Activated CD4-positive, alpha-beta T cell treated with anti-CD3 and anti-CD28 coated beads, Interleukin-2, amount 10 ng/mL, durations not matched to agents 7 days and 5 days (primary cell): ENCODE measurements at places on chromosomes 1 and 21. TPM values are rescaled to one million over a fixed set of nuclear protein-coding genes. Genes with fewer than 3 reads are reported as not detected.

- no peak for DNase-seq
- H3K4me1 ChIP-seq, result no peaks in the 10 kb centered on the region
- H3K27me3 ChIP-seq, result peaks cover 4% of the 10 kb centered on the region
- no peaks in the 10 kb centered on the region for H3K36me3 ChIP-seq
Observed at GRCh38 chr1:94305704-94306103, 68.3 kb upstream of the ARHGAP29 start.

DNA sequence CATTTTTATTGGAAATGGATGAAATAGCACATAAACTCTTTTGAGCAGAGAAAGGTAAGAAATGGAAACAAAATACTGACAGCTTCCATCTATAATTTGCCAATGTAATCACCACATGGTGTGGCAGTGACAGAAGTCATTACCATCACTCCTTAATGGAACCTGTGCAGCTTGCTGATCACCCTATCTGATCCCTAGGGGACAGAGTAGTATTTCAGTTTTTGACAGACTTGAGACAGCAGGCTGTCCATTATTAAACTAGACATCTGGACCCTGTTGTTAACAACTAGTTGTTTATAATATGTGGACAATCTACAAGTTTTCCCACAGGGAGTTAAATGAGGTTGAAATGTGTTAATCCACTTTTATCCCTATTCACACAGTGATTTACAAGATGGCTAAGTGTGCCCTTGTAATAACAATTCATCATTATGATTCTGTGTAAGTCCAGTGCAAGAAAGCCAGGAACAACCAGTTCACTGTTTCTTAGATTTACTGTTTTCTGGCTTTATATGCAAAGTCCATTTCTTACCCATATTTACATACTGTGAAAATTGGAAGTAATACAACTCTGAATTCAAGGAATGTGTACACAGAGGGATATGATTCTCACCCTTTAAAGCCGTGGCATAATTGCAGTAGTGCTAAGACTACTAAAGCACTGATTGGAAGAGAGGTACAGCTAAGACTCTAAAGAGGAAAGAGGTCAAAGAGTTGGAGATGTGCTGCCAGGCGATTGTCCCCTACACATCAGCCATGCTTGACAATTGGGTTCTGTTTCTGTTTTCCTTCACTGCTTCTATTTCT is 9.1 kb downstream of the KCNT2 start:
- H3K4me1 ChIP-seq, result no peaks in the 10 kb centered on the region
- H3K4me3 ChIP-seq, result no peak overlapping the region
- H3K36me3 ChIP-seq, result no peaks in the 10 kb centered on the region
- no peaks in the 10 kb centered on the region for H3K27me3 ChIP-seq

DNA sequence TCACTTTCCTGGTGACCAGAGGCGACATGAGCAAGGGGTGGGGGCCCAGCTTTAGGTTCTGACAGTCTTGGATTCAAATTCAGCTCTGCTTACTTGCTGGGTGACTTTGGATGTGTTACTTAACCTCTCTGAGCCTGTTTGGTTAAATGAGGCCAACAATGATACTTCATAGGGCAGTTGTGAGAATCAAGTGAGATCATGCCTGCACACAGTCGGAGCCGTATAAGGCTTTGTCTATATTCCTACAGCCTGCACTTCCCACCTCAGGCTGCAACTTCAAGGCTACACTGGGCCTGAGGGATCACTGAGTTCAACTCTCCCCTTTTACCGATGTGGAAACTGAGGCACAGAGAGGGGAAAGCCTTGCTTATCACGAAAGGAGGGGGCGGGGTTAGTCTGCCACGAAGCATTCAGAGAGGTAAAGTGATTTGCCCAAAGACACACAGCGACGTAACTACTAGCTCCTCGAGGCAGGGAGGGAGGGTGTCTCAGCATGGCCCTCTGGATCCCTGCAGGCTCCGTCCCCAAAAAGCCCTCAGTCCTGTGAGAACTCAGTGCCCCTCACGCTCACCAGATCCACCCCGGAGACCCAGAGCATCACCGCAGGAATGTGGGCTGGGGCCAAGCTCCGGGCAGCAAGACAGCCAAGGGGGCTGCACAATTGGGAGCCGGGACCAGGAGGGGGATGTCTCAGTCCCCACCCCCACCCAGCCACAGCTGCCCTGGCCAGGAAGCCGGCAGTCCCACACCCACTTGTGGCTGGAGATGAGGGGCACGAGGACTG is 25.0 kb downstream of the SDC3 start:
- H3K4me1 ChIP-seq, result no peaks in the 10 kb centered on the region
- DNase-seq, result no peak
- no peaks in the 10 kb centered on the region for H3K36me3 ChIP-seq
- H3K27ac ChIP-seq, result no peak overlapping the region
- peaks cover 18% of the 10 kb centered on the region for H3K27me3 ChIP-seq
- no peak overlapping the region for H3K4me3 ChIP-seq

GRCh38 chr1:92291372-92291999 is 7.3 kb downstream of the GLMN start:
- no peak overlapping the region for H3K4me3 ChIP-seq
- H3K27ac ChIP-seq, result no peak overlapping the region
- H3K4me1 ChIP-seq, result peaks cover 22% of the 10 kb centered on the region
- H3K36me3 ChIP-seq, result peaks cover 49% of the 10 kb centered on the region
- no peaks in the 10 kb centered on the region for H3K27me3 ChIP-seq

DNA sequence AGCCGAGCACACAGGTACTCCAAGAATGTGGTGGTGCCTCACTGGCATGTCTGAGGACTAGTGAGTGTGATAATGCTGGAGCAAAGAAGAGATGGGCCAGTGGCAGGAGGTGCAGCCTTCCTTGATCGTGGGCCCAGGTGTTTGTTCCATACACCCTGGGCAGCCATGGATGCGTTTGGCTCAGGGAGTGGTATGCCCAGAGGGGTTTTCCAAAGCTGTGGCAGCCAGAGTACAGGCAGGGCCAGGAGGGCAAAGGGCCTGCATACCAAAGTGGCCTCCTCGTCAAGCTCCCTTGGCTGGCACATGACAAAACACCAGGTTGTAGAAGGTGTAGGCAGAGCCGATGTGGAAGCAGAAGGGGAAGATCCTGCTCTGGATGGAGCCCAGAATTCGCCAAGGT is 19.0 kb downstream of the PARS2 start:
- H3K27ac ChIP-seq, result no peak overlapping the region
- DNase-seq, result no peak
- H3K4me3 ChIP-seq, result no peak overlapping the region
- no peaks in the 10 kb centered on the region for H3K27me3 ChIP-seq

DNA sequence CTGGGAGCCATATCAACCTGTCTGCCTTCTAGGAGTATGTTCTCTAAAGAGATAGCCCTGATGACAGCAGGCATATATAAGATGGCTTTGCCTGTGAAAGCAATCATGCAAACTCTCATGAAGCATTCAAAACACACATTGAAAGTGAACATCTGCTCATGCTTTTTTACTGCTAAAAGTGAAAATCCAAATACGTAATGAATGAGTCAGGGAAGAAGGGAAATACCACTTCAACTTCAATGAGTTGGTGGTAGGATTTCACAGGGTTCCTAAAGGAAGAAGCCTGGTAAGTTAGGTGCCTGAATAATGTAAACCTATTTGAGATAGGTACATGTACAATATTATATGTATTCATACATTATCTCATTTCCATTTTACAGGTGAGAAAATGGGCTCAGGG is 50.5 kb upstream of the SLFNL1 start:
- H3K4me3 ChIP-seq, result no peak overlapping the region
- no peak for DNase-seq
- no peak overlapping the region for H3K27ac ChIP-seq
- no peaks in the 10 kb centered on the region for H3K4me1 ChIP-seq
- H3K36me3 ChIP-seq, result peaks cover 13% of the 10 kb centered on the region

GRCh38 chr1:148160343-148161052 is 8.4 kb upstream of the NBPF11 start:
- H3K27ac ChIP-seq, result no peak overlapping the region
- no peak overlapping the region for H3K4me3 ChIP-seq
- H3K36me3 ChIP-seq, result no peaks in the 10 kb centered on the region
- H3K4me1 ChIP-seq, result peaks cover 10% of the 10 kb centered on the region
- H3K27me3 ChIP-seq, result peaks cover 25% of the 10 kb centered on the region
- no peak for DNase-seq

- H3K27ac ChIP-seq, result peak overlapping the region; percentile 85
- H3K4me3 ChIP-seq, result peak overlapping the region; percentile 77
- peak; percentile 74 for DNase-seq
- no peaks in the 10 kb centered on the region for H3K36me3 ChIP-seq
- peaks cover 12% of the 10 kb centered on the region for H3K27me3 ChIP-seq
Observed at GRCh38 chr1:178726087-178726517, 1.1 kb downstream of the RALGPS2 start.

- peak overlapping the region; percentile 76 for H3K27ac ChIP-seq
- no peaks in the 10 kb centered on the region for H3K27me3 ChIP-seq
- peaks cover 17% of the 10 kb centered on the region for H3K36me3 ChIP-seq
- DNase-seq, result no peak
- H3K4me3 ChIP-seq, result no peak overlapping the region
Observed at GRCh38 chr1:92989253-92989652, 28.0 kb upstream of the DIPK1A start.

DNA sequence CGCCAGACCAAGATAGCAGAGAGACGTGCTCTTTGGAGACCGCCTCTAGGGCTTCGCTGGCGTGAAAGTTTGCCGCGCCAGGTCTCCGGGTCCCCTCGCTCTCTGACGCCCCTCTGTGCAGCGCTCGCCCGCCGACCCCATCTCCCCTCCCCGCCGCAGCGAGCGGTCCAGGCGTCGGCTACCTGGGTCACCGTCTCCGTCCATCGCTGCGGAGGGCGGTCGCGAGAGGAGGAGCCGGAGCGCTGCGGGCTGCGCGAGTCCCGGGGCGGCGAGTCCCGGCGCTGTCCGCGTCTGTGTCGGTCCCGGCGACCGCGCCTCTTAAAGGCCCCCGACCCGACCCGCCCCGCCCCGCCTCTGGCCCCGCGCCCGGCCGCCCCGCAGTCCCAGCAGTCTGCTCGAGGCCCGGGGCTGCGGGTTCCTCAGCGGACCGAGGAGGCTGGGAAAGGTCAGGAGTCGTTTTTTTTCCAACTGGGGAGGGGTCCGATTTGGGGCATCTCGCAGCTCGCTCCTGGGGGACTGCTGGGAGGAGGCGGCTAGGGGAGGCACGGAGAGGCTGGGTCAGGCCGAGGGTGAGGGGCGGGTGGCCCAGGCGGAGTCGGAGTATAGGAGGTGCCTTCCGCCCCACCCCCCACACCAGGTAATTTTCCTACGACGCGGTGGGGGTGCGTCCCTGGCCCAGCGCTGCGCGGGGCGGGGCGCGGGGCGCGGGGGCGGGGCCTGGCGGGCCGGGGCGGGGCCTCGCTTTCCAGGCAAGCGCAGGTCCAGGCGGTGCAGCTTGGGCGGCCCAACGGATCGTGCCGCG is at the start of the genes FBXO2 and FBXO44:
TSS of gene FBXO2 (minus strand) at position 293 of the 802 bp plus-strand sequence. CDS start at position 204, 89 bp downstream.
TSS of gene FBXO44 (plus strand) at position 741 of the 802 bp plus-strand sequence. CDS start 959 bp downstream, outside the sequence.
- H3K4me3 ChIP-seq, result peak within 1 kb of the TSS; percentile 72
- H3K4me1 ChIP-seq, result peaks cover 27% of the 10 kb centered on the region
- peaks cover 14% of the 10 kb centered on the region for H3K27me3 ChIP-seq
- H3K36me3 ChIP-seq, result peaks cover 14% of the 10 kb centered on the region
- DNase-seq, result peak; percentile 69

- no peaks in the 10 kb centered on the region for H3K27me3 ChIP-seq
- H3K4me1 ChIP-seq, result peaks cover 2% of the 10 kb centered on the region
- peaks cover 25% of the 10 kb centered on the region for H3K36me3 ChIP-seq
- no peak overlapping the region for H3K27ac ChIP-seq
- H3K4me3 ChIP-seq, result no peak overlapping the region
Observed at GRCh38 chr1:27755286-27755685, 17.7 kb upstream of the STX12 start.

DNA sequence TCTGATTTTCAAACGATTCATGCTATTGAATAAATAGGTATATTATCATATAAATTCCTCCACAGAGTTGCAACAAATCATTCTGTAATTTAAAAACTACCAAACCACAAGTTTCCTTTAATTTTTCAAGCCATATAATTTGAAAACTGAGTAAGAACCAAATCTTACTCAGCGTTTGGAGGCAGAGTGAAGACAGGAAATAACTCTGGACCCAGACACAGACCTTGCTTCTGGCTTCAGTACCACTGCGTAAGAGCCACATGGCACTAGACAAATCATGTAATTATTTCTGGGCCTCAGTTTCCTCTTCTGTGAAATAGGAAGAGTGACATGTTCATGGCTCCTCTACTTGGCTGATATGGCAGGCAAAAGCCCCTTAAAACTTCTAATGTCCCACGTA is 82.4 kb downstream of the SMYD2 start:
- H3K36me3 ChIP-seq, result no peaks in the 10 kb centered on the region
- peaks cover 6% of the 10 kb centered on the region for H3K27me3 ChIP-seq
- H3K4me3 ChIP-seq, result no peak overlapping the region
- no peak overlapping the region for H3K27ac ChIP-seq

DNA sequence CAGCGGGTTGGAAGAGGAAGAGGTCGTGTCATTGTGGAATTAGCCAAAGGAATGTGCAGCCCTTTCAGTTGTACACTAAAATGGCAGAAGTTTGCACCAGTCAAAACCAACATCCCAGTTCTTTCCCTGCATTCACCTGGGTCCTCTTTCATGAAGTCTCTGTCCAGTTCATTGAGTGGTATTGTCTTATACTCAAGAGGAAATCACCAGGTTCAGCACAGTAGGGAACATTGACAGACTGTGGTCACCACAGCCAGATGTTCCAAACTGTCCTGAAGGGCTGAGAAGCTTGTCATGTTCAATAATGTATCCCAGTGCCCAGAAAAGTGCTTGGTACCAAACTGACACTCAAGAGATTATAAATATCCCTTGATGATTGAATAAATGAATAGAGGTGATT is 131.6 kb downstream of the GLUL start:
- no peak overlapping the region for H3K4me3 ChIP-seq
- peaks cover 9% of the 10 kb centered on the region for H3K36me3 ChIP-seq

DNA sequence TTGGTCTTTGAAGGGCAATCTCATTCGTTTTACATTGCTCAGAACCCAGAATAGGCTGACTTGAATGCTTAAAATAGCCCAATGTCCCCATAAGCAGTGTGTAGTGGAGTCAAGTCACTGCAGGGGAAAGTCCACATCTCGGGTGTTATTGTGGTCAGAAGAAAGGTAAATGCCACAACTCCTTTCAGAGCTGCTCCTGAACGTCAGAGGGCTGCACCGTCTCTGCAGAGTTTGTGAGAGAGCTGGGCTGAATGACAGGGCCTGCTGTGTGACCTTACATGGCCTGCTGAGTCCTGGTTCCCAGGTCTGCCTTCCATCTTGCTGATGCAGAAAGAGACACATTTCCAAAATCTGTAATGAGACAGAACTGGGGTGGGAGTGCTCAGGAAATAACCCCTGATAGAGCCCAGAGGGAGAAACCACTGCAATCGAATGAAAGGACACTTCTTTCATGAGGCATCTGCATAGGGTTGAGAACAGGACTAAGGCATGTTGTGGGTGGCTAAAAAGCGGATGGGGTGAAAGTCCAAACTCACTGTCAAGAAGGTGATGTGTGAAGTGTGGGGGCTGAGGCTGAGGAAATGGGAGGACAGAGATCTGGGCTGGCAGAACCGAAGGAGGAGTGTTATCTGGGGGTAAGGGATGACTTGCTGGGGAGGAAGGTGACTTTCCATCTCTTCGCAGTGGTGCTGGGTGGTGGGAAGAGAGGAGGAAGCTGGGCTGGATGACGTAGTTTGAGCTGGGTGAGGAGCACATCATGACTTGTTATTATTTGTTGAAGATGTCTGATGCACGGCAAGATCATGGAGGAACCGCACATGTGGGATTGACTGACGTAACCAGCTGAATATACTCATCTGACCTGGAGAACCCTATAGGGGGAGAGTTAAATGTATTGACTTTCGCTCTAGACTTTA is 33.7 kb downstream of the XCL2 start:
- H3K27me3 ChIP-seq, result no peaks in the 10 kb centered on the region
- peaks cover 74% of the 10 kb centered on the region for H3K4me1 ChIP-seq
- DNase-seq, result no peak
- H3K36me3 ChIP-seq, result peaks cover 11% of the 10 kb centered on the region
- H3K4me3 ChIP-seq, result no peak overlapping the region
- H3K27ac ChIP-seq, result peak overlapping the region; percentile 15

The ANKRD34A gene
- 2.0 TPM for total RNA-seq

The FAM163A gene
- total RNA-seq, result not detected

The IGFN1 gene
- total RNA-seq, result not detected

The SYPL2 gene
- total RNA-seq, result not detected

The SEMA4A gene
- total RNA-seq, result 37.8 TPM

The LHX8 gene
- not detected for total RNA-seq

The AVPR1B gene
- total RNA-seq, result not detected

The GSTM5 gene
- total RNA-seq, result not detected
